A549 treated with CpdA at 1 μM for 4 hours (cell line): ENCODE measurements at places on chromosomes 4 and X. TPM values are rescaled to one million over a fixed set of nuclear protein-coding genes. Genes with fewer than 3 reads are reported as not detected.

The PIGA gene
- total RNA-seq, result 7.6 to 14.6 TPM (median 8.8 TPM) in 5 replicates

The SPANXB1 gene
- 2.7 to 4.0 TPM (median 3.2 TPM) in 5 replicates for total RNA-seq

The USP53 gene
- 6.0 to 12.7 TPM (median 9.2 TPM) in 5 replicates for total RNA-seq

The CEP135 gene
- 5.1 to 7.4 TPM (median 5.5 TPM) in 5 replicates for total RNA-seq

The PRSS12 gene
- total RNA-seq, result 0.13 to 0.40 TPM (median 0.24 TPM) in 5 replicates
